ENCODE measurements at places on chromosomes 4 and X. TPM values are rescaled to one million over a fixed set of nuclear protein-coding genes. Genes with fewer than 3 reads are reported as not detected.

S100G gene
- not detected for total RNA-seq

FAM149A gene
- total RNA-seq: 13.6 TPM

DTHD1 gene
- not detected for total RNA-seq

GLOD5 gene
- not detected for total RNA-seq

PALLD gene
- 153 TPM for total RNA-seq

PNCK gene
- 35.1 TPM for total RNA-seq

DRD5 gene
- total RNA-seq: 0.09 TPM

BCAP31 gene
- 121 TPM for total RNA-seq

ERCC6L gene
- total RNA-seq: 2.4 TPM

NXF2B gene
- not detected for total RNA-seq

COX7B gene
- 144 TPM for total RNA-seq

DNA sequence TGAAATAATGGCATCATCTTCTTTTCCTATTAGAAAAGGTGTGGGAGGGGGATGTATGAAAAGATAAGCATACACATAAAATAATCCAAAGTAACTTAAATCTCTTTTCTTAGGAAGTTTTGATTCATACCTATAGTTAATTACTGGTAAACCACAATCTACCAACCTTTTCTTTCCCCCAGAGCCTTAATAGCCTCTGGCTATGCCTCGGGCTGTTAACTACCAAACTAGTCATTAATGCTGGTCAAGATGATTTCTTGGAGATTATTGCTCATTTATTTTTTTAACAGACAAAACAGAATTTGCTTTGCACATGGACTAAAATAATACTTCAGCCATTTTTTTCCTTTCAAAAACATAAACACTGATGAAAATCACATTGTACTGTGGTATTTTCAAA, 16.9 kb downstream of the NAA11 start:
- H3K27me3 ChIP-seq: peaks cover 12% of the 10 kb centered on the region
- H3K36me3 ChIP-seq: no peaks in the 10 kb centered on the region
- H3K4me1 ChIP-seq: peaks cover 23% of the 10 kb centered on the region

DNA sequence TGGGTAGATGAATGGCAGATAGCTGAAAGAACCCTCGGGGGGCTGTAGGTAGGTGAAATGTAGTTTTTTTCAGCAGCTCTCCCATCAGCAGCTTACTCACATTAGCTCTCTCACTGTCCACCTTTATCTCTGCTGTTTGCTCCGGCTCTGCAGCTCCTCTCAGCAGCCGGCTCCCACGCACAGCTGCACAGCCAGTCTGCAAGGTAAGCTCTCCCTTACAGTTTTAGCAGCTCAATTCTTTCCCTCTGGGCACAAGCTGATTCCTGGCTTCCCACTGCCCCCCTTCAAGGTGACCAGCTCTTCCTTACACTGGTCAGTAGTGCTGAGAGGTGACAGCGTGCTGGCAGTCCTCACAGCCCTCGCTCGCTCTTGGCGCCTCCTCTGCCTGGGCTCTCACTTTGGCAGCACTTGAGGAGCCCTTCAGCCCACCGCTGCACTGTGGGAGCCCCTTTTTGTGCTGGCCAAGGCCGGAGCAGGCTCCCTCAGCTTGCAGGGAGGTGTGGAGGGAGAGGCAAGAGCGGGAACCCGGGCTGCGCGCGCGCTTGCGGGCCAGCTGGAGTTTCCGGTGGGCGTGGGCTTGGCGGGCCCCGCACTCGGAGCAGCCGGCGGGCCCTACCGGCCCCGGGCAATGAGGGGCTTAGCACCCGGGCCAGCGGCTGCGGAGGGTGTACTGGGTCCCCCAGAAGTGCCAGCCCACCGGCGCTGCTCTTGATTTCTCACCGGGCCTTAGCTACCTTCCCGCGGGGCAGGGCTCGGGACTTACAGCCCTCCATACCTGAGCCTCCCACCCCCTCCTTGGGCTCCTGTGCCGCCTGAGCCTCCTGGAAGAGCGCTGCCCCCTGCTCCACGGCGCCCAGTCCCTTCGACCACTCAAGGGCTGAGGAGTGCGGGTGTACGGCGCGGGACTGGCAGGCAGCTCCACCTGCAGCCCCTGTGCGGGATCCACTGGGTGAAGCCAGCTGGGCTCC, 393.6 kb downstream of the CENPC start:
- H3K27me3 ChIP-seq: no peaks in the 10 kb centered on the region
- no peaks in the 10 kb centered on the region for H3K36me3 ChIP-seq
- H3K27ac ChIP-seq: no peak overlapping the region
- peaks cover 7% of the 10 kb centered on the region for H3K4me1 ChIP-seq

DNA sequence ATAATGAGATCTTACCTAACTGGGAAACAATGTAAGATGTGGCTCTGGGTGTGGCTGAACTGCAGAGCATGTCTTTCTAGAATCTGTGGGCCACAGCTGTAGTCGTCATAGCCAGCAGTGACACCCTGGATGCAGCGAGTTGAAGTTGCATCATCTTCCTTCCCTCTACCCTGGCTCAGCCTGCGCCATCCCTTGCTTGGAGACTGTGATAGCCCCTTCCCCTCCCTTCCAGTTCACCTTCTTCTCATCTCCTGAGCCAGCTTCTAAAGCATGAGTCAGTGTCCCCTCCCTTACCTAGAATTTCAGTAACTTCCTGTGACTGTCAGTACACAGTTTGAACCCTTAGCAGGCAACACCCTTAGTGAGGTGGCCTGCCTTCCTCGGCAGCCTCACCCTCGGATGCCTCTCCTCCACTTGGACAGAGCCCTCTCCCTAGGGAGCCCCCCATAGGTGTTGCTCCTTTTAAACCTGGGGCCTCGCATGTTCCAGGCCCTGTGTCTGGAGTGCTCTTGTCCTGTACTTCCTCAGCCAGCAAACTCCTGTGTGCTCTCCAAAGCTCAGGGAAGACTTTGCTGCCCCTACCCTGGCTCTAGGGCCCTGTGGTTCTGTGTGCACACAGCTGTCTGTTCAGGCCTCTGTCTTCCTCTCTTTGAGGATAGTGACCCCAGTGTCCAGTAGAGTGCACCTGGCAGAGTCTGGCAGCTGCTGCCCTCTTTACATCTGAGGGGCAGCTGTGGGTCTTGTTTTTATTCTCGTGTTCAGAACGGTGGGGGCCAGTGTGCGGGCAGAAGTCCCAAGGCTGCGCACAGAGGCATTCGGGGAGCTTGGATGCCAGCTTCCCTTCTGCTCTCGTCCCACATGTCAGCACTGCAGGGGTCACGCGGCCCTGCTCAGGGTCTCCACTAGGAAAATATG, 43.7 kb upstream of the TADA2B start:
- peaks cover 46% of the 10 kb centered on the region for H3K36me3 ChIP-seq
- no peaks in the 10 kb centered on the region for H3K27me3 ChIP-seq
- H3K4me1 ChIP-seq: no peaks in the 10 kb centered on the region
- H3K4me3 ChIP-seq: no peak overlapping the region

- no peaks in the 10 kb centered on the region for H3K4me1 ChIP-seq
- H3K27me3 ChIP-seq: no peaks in the 10 kb centered on the region
- H3K4me3 ChIP-seq: no peak overlapping the region
- no peaks in the 10 kb centered on the region for H3K36me3 ChIP-seq
These were observed 24.6 kb downstream of the ADGRG4 start for GRCh38 chrX:136325377-136325776.

DNA sequence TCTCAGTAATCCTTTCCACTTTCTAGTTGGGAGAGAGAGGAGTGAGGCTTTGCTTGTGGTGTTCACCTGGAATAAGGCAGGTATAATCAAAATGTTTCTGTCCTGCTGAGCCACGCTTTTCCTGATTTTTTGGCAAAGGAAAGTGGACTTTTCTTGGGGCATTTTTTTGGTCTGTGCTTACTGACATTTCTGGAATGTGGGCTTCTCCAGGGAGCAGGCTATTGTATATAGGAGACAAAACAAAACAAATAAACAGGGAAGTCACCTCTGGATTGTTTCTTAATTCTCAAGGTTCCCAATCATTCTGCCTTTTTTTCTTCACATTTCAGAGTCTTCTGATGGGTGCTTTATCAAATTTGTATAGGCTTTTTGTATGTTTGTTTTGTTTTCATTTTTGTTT, 25.7 kb upstream of the RP2 start:
- no peak overlapping the region for H3K27ac ChIP-seq
- H3K36me3 ChIP-seq: no peaks in the 10 kb centered on the region
- no peak for DNase-seq
- no peaks in the 10 kb centered on the region for H3K4me1 ChIP-seq

DNA sequence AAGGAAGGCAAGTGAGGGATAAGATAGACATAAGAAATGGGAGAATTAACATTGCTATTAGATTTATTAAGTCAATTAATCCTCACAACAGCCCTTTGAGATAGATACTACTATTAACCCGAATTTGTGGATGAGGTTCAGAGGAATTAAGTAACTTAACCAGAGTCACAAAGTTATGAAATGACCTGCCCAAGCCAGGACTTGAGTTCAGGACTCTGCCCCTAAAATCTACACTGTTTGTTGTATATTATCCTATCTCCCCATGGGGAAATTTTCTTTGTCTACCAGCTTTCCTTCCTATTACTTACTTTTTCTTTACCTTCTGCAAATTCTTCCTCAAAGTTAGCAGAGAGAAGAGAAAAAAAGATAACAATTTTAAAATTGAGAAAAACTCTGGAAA, 33.4 kb upstream of the UBQLN2 start:
- no peak for DNase-seq
- H3K36me3 ChIP-seq: no peaks in the 10 kb centered on the region
- H3K27me3 ChIP-seq: no peaks in the 10 kb centered on the region
- no peaks in the 10 kb centered on the region for H3K4me1 ChIP-seq

- no peak for DNase-seq
- no peaks in the 10 kb centered on the region for H3K27me3 ChIP-seq
- peaks cover 28% of the 10 kb centered on the region for H3K4me1 ChIP-seq
- H3K4me3 ChIP-seq: no peak overlapping the region
- H3K27ac ChIP-seq: no peak overlapping the region
These were observed 1.2 kb downstream of the TRIML2 start for GRCh38 chr4:188107931-188108843.

DNA sequence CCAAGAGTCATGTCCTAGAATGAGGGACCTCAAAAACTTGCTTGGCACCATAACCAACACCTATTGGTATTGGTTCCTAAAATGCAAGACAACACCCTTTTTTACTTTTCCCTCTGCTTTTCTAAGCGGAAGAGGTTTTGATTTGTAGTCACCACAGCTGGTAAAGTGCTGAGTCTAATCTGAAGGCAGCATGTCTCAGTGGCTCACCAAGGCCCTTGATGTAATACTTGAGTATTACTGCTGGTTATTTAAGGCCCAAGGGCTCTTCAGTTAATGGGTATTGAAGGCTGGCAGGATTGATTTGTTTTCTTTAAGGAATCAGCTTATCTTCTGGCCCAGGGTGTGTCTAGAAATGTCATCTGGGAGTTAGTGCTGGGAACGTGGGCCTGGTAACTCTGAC, 735.1 kb downstream of the GLUD2 start:
- H3K4me3 ChIP-seq: no peak overlapping the region
- no peak overlapping the region for H3K27ac ChIP-seq
- H3K4me1 ChIP-seq: no peaks in the 10 kb centered on the region

DNA sequence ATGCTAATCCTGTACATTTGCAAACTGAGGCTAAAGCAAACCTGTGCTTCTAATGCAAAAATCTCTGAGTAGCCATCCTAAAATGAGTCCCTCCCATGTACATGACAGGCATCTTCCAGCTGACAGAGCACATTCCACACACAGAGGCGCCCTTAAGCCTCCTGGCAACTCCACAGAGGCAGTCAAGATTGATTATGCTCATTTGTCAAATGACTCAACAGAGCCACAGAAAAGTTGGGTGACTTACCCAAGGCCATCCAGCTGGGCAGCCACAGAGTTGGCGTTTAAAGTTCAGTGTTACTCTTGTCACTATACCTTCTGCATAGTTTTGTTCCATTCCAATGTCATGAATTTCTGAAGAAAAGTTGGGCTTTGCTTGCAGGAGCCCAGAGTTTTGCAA, 394.6 kb upstream of the FGF13 start:
- no peaks in the 10 kb centered on the region for H3K4me1 ChIP-seq
- no peak overlapping the region for H3K27ac ChIP-seq
- H3K4me3 ChIP-seq: no peak overlapping the region
- DNase-seq: no peak
- H3K27me3 ChIP-seq: no peaks in the 10 kb centered on the region

GRCh38 chr4:117010671-117011070, 74.7 kb downstream of the TRAM1L1 start:
- no peak overlapping the region for H3K4me3 ChIP-seq
- no peak for DNase-seq
- H3K27ac ChIP-seq: no peak overlapping the region
- H3K36me3 ChIP-seq: no peaks in the 10 kb centered on the region

GRCh38 chr4:146058531-146058930, 117.0 kb upstream of the LSM6 start:
- no peak overlapping the region for H3K4me3 ChIP-seq
- DNase-seq: no peak
- H3K27me3 ChIP-seq: peaks cover 25% of the 10 kb centered on the region
- H3K27ac ChIP-seq: no peak overlapping the region
- H3K4me1 ChIP-seq: peaks cover 9% of the 10 kb centered on the region

GRCh38 chrX:155005190-155005589, 17.3 kb downstream of the F8 start:
- H3K27ac ChIP-seq: no peak overlapping the region
- no peaks in the 10 kb centered on the region for H3K27me3 ChIP-seq
- no peak overlapping the region for H3K4me3 ChIP-seq
- no peak for DNase-seq
- H3K4me1 ChIP-seq: peaks cover 8% of the 10 kb centered on the region

GRCh38 chr4:60002603-60003337, 1197.4 kb upstream of the ADGRL3 start:
- H3K4me3 ChIP-seq: no peak overlapping the region
- peaks cover 9% of the 10 kb centered on the region for H3K36me3 ChIP-seq
- no peaks in the 10 kb centered on the region for H3K27me3 ChIP-seq
- H3K27ac ChIP-seq: no peak overlapping the region
- H3K4me1 ChIP-seq: no peaks in the 10 kb centered on the region
- DNase-seq: no peak

- H3K36me3 ChIP-seq: no peaks in the 10 kb centered on the region
- H3K4me1 ChIP-seq: peaks cover 15% of the 10 kb centered on the region
- no peak overlapping the region for H3K4me3 ChIP-seq
These were observed 121.0 kb upstream of the STOX2 start for GRCh38 chr4:183783991-183784553.

DNA sequence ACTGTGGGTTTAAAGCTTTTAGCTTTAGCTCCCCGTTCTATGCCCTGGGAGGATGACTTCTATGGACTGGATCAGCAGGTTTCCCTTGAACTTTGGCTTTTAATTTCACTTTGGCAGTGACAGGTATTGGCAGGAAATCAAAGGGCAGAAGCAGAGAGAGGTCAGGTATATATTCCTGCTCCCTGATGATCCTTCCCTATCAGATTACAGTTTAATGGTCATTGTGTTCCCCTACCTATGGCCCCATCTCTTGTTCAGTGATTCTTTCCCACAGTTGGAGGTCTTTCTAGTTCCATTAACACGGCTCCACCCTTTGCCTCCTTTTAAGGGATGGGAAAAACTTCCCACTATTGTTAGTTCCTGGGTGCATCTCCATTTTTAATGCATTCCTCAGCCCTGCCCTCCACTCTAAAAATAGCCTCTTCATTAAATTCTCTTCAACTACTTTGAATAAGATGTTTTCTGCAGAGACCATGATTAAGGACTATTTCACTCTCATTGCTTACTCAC, 107.8 kb upstream of the TMEM47 start:
- no peaks in the 10 kb centered on the region for H3K36me3 ChIP-seq
- no peak overlapping the region for H3K4me3 ChIP-seq
- H3K27ac ChIP-seq: no peak overlapping the region
- DNase-seq: no peak
- H3K4me1 ChIP-seq: no peaks in the 10 kb centered on the region

GRCh38 chr4:76296286-76296820, 10.2 kb upstream of the STBD1 start:
- no peak overlapping the region for H3K4me3 ChIP-seq
- no peak for DNase-seq
- peaks cover 7% of the 10 kb centered on the region for H3K4me1 ChIP-seq
- H3K27ac ChIP-seq: no peak overlapping the region

- DNase-seq: no peak
- no peak overlapping the region for H3K4me3 ChIP-seq
- H3K27me3 ChIP-seq: no peaks in the 10 kb centered on the region
- no peaks in the 10 kb centered on the region for H3K36me3 ChIP-seq
- H3K4me1 ChIP-seq: peaks cover 12% of the 10 kb centered on the region
These were observed 218.7 kb upstream of the PPARGC1A start for GRCh38 chr4:24108567-24108966.

Measured in mesothelial cell of epicardium (in vitro differentiated cells).